ENCODE measurements at places on chromosomes 12 and 14.
A peak's percentile ranks its signal among the peaks of the same experiment; 100 is the strongest.

DNA sequence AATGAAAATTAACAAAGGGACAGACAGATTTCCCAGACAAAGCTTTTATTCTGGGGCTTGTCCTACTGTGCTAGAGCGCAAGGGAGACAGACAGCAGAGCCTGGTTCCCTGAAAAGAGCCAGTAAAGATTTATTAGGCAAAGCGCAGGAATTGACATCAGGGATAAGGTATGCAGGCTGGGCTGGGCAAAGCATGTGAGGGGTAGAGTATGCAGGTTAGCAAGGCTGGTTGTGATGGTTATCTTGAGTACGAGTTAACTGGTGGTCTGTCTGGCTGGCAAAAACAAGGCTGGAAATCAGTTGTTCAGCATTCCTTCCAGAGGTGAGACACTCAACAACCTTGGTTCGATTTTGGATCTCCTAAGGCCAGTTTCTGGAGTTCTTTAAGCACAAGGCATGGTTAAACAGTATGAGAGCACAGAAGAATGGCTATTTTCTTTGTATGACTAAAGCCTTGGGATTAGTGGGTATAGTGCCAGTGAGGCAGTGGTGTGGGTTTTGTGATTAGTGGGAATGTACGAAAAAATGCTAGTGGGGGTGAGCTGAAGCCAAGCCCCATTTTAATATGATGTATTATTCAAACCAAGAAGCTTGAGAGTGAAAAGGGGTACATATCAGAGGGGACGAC is 30.9 kb downstream of the BTBD7 start:
- no peak for DNase-seq

GRCh38 chr12:23140710-23141109 is 515.7 kb downstream of the ETNK1 start:
- no peak for DNase-seq

- peak; percentile 42 for DNase-seq
Measured at GRCh38 chr12:48349471-48349870, 1.2 kb downstream of the ZNF641 start.

DNA sequence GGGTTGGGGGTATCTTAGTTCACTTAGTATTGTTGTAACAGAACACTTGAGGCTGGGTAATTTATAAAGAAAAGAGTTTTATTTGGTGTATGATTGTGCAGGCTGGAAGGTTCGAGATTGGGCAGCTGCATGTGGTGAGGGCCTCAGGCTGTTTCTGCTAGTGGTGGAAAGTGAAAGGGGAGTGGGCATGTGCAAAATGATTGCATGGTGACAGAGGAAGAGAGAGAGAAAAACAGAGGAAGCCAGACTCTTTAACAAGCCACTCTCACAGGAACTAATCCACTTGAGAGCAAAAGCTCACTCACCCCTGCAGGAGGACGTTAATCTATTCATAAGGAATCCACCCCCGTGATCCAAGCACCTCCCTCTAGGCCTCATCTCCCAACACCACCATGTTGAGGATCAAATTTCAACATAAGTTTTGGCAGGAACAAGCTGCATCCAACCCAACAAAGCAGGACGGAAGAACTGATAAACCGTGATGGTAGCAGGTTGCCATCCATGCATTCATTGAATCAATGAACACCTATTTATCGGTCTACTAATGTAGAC is 165.0 kb upstream of the GZMB start:
- no peak for DNase-seq

- DNase-seq: no peak
Measured at GRCh38 chr12:78028426-78028825, 197.7 kb downstream of the NAV3 start.

- DNase-seq: peak; percentile 48
Measured at GRCh38 chr14:96987086-96987474, 189.9 kb downstream of the VRK1 start.

DNA sequence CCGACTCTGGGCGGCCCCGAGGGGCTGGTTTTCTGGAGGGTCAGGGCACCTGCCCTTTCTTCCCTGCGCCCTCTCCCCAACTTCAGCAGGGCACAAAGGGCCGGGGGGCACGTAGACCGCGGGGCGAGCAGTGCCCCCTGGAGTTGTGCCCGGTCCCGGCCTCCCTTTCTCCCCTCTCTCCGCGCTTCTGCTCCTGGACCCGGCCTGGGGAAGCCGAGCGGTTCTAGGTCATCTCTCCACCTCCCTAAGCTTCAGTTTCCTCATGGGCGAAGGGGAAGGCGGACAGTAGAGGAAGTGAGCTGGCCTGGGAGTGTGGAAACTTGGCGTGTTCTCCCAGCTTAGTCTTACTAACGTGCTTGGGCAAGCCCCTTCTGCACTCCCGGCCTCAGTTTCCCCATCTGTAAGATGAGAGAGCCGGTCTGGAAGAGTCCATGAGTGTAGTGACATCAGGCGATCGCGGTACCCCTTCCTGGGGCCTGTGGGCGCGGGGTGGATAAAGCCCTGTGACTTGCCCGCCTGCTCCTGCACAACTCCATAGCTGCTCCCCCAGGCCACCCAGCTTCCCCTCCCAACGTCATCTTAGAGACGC is 158.6 kb upstream of the PARP11 start:
- DNase-seq: no peak

DNA sequence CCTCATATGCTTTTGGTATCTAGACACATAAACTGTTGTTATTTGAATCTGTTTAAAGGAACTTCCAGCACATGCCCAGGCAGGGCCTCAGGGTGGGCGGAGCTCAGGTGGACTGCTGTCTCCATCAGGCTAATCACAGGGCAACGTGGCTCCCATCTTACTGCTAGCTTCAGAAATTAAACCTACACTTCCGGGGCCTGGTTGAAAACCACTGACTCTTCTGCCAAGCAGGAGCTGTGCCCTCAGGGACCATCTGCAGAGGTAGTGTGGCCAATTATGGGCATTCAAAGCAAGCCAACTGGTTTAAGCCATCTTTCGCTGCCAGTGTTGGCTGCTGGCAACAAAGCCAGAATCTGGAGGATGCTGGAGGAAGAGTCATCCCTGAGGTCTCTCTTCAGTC is 97.5 kb downstream of the TMX1 start:
- DNase-seq: no peak

DNA sequence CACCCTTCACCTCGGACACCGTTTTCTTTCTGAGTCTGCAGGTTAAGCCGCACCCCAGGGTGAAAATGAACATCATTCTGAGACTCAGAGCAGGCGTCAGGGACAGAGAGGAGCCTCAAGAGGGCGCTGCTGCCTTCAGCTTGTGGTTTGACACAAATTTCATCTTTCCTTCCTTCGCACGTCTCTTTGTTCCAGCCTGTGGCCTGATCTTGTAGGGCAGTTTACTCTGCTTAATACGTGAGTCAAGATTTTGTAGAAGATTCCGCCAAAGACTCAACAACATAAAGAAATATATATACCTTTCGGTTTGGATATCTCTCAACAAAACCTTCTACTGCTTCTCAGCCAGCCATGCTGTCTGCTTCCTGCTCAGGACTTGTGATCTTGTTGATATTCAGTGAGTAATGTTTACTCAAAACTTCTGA is 329.3 kb upstream of the OR4E1 start:
- DNase-seq: no peak

- no peak for DNase-seq
Measured at GRCh38 chr12:76685246-76685678, 78.7 kb upstream of the ZDHHC17 start.

- no peak for DNase-seq
Measured at GRCh38 chr14:65958664-65959562, 527.3 kb upstream of the CCDC196 start.

DNA sequence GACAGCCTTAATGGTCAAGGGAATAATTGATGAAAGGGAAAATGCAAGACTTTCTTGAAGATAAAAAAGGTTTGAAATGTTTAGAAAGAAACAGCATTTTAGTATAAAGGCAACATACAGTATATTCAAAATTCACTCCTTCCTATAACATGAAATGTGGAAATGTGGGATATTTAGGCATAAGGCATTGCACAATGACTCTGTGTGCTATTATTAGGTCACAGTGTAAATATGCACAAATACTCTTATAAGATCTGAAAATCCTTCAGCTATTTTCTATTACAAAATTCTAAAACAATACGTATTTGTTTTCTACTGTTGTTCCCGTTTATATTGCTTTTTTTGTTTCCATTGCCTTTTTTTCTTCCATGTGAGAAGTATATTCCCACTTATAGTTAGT is 127.7 kb downstream of the SLC16A7 start:
- DNase-seq: no peak

- no peak for DNase-seq
Measured at GRCh38 chr12:113889891-113890581, 76.1 kb downstream of the RBM19 start.

- DNase-seq: no peak
Measured at GRCh38 chr12:85448548-85449139, 168.6 kb downstream of the ALX1 start.

DNA sequence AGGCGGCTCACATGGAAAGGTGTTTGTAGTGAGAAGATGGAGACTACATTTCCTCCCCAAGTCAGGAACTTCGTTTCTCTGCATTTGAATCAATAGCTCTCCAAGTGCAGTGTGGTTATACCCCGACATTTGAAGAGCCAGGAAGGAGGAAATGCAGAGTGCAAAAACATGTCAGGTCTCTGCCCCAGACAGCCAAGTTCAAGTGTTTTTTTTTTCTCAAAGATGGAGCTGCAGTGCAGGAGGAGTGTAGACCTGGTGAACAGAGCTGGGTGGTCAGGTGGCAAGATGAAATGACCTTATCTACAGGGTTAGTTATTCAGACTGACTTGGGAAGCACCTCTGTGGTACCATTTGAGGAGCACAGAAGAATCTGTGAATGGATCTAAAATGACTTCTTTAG is 21.3 kb downstream of the MLXIP start:
- DNase-seq: no peak

DNA sequence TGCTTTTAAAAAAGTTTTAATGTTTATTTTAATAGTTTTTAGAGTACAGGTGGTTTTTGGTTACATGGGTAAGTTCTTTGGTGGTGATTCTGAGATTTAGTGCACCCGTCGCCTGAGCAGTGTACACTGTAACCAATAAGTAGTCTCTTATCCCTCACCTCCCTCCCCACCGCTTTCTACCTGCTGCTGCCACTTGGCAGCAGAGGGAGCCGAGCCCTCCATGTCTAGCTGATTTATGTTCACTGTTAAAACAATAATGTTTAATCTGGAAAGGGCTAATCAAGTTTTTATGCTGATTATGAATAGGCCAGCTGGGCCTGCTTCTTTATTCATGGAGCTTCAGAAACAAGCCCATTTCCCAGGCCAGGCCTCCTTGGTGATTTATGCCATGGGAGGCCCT is 73.1 kb downstream of the ADCK1 start:
- DNase-seq: no peak

DNA sequence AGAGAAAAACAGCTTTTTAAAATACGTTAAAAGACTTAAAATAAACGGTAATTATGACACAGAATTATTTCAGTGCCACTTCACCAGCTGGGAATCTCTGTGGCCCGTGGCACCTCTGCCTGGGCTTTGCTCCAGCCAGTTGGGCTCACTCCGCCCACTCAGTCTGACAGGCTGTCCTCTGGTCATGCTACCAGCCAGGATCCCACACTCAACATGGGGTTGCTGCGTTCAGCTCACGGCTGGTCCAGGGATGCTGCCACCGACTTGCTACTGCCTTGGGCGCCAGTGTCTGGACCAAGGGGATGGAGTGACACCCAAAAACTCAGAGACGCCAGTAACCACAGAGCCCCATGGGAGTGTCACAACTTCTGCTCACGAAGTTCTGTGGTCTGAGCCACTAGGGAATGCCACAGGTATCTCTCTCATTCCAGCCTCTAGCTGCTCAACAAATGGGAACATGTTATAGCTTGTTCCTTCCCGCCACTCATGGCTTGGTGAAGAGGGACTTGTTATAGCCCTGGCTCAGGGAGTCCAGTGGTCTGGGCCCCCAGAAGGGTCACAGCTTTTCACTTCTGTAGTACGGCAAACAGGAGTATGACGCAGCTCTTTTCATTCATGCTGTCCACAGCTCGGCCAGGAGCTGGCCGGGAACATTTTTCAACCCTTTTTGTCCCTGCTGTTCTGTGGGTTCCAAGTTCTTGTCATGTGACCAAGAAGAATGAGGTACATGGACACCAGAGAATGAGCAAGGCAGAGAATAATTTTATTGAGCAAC is 23.4 kb upstream of the ATXN7L3B start:
- DNase-seq: no peak

GRCh38 chr12:110896559-110896958 is 23.8 kb downstream of the MYL2 start:
- DNase-seq: no peak

DNA sequence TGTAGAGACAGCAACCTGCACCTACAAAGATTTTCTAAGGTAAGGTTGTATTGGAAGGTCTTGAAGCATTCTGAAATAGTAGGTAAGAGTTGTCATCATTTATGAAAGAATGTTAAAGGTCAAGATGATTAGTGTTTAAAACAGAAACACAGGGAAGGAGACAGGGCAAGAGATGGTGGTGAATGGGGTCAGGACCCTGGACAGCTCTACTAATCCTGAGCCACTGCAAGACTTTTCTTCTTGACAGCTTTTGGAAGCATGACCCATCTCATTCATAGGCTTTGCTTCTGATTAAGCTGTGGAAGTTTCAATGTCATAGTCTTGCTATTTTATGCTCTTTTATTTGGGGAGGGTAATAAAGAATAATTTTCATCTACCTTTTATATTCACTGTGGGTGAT is 75.5 kb upstream of the CAND1 start:
- DNase-seq: no peak

GRCh38 chr14:29759521-29760340 is 167.9 kb downstream of the PRKD1 start:
- no peak for DNase-seq

GRCh38 chr14:89430391-89431236 is 13.6 kb upstream of the FOXN3 start:
- DNase-seq: no peak

GRCh38 chr12:59629890-59630289 is 34.1 kb downstream of the SLC16A7 start:
- DNase-seq: no peak

GRCh38 chr12:121513464-121514183 is 67.2 kb downstream of the KDM2B start:
- DNase-seq: no peak

DNA sequence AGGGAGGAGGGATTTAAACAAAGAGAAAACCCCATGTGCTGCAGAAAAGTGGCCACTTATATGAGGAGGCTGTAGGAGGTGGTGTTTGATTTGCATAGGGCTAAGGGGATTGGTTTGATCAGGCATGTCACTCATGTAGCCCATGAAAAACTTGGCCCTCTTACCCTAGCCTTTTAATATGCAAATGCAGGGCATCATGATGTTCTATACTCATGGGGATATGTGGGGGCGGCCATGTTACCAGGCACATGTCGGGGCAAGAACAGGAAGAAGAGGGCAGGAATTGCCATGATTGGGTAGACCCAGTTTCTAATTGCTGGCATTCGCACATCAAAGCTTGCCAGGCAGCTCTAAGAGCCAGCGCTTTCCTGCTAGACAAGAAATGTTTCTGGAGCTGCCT is 28.8 kb downstream of the KLRK1 start:
- DNase-seq: no peak

Measured in osteocyte (in vitro differentiated cells).